ENCODE measurements at places on chromosomes 12 and 14. TPM values are rescaled to one million over a fixed set of nuclear protein-coding genes. Genes with fewer than 3 reads are reported as not detected.

- peak; percentile 37 for DNase-seq
These were observed 3.8 kb downstream of the GXYLT1 start for GRCh38 chr12:42140901-42141300.

DNA sequence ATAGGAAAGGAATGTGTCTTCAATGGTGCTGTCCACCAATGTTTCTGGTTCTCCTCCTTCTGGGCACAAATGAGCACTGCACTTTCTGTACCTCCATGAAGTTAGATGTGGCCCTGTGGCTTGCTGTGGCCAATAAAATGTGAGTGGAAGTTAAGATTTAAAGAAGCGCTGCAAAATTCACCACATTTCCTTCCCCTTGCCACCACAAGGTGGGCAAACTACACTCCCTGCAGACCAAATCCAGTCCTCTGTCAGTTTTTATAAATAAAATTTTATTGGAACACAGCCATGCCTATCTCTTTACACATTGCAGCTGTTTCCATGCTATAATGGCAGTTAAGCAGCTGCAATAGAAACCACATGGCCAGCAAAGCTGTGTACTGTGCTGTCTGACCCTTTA, 141.4 kb upstream of the TMPO start:
- no peak for DNase-seq

DNA sequence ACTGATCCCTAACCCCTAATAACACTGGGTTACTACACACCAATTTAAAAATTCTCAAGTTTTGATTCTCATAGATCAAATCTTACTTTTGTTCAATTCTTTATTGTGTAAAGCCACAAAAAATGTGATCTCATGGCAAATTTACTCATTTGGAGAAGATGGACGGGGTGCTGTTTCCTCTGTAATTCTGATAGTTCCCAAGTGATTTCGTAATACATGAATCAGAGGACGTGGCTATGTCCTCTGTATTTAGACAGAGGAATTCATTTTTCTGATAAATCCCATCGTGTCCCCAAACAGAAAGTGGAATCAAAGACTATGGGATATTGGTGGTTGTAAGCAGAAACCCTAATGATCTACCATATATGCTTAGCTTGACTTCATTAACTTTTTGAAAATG, 76.6 kb upstream of the GNG2 start:
- no peak for DNase-seq

Gene SLC10A1
- not detected for total RNA-seq

GRCh38 chr14:73173092-73173735, 36.9 kb downstream of the PSEN1 start:
- no peak for DNase-seq

Gene GPR65
- total RNA-seq, result 0.44 TPM

Gene TOMM20L
- total RNA-seq, result not detected

DNA sequence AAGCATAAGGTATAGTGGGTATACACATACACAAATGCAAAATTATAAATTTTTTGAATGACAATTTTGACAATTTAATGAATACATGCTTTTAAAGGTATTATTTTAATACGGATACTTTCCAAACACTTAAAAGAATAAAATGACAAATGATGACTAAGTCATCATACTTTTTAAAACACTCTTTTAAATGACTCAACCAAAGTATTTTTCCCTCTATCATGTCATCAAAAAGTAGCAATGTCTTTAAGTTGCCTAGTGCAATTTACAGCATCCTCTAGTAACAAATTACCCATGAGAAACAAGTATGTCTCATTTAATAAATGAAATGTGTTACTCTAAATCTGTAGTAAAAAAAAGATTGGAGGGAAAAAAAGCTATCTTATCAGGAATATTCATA, 73.3 kb downstream of the RPS6KA5 start:
- no peak for DNase-seq

- no peak for DNase-seq
These were observed 525.8 kb upstream of the FBXO33 start for GRCh38 chr14:39957987-39958386.

DNA sequence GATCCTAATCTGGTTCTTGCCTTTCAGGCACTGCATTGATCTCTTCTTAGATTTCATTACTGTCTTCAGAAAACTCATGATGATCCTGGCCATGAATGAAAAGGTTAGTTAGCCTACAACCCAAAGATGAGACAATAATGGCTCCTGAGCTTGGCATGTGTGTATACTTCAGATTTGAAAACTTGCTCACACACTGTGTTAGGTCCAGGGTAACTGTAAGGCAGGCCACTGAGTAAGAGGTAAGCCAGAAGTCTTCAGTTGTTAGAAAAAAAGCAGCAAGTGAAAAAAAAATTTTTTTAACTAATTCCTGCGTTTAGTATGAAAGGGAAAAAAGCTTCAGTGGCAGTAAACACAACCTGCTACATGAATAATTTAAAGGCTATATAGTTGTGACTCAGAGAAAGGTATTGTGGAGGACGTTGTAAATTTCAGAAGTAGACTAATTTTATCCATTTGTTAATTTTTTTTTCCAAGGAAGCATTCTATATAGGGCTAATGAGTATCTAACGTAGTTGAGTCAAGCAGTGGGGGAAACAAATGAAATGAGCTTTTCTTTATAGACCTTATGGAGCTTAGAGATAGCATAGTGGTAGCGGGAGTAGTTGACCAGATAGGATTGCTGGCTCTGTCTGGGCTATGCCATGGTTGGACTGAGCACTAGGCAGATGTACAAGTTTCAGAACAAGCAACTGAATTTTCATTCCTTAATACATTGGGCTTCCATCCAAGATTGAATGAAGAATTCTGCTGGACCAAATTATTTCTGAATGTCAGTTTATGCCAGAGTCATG, 20.5 kb downstream of the TMBIM6 start:
- no peak for DNase-seq

Gene PAPLN
- 41.4 TPM for total RNA-seq

Gene GPRC5D
- not detected for total RNA-seq

GRCh38 chr12:47270782-47271664, 191.3 kb upstream of the AMIGO2 start:
- DNase-seq, result no peak

- DNase-seq, result no peak
These were observed 39.1 kb upstream of the PAPLN start for GRCh38 chr14:73198253-73198652.

- DNase-seq, result no peak
These were observed 218.1 kb upstream of the HMGA2 start for GRCh38 chr12:65606008-65606766.

GRCh38 chr14:78519863-78520262, 349.7 kb downstream of the NRXN3 start:
- peak; percentile 7 for DNase-seq

- no peak for DNase-seq
These were observed 10.6 kb downstream of the FICD start for GRCh38 chr12:108525681-108526080.

- no peak for DNase-seq
These were observed 38.8 kb downstream of the CBX5 start for GRCh38 chr12:54240971-54241588.

DNA sequence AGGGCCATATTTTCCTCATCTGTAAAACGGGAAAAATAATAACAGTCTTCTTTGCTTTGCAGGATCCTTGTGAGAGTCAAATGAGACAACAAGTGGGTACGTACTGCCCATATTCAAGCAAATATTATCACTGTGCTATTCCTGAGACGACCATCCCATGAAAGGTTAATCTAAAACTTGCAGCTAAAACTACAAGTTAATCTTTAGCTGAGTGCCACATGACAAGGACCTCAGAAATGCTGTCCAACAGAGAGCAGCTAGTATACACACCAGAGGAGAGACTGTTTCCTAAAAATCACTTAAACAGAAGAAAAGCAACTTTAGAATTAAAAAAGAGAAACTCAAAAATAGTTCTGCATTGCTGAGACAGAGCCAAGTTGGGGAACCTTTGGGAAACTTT, 162.7 kb upstream of the TMTC2 start:
- no peak for DNase-seq

DNA sequence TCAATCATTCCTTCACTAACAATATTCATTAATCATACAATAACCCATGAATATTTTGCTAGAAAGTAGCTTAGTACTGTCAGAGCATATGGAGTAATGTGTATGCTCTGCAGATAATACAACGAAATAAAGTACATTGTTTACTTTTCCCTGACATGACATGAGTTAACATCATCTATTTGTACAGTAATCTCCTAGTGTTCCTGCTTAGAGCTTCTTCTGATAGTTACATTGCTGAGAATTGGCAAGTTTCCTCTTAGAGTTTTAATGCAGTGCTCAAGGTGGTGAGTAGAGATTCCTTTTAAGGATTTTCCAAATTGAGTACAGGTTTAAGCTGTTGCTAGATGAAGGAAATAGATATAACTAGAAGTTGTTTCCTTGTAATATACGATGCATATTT, 164.5 kb upstream of the NPAS3 start:
- no peak for DNase-seq

Gene EML1
- 24.2 TPM for total RNA-seq

Gene NOXRED1
- 0.67 TPM for total RNA-seq

GRCh38 chr12:82874945-82875344, 188.2 kb downstream of the TMTC2 start:
- no peak for DNase-seq
